ENCODE measurements at places on chromosomes 1 and 21.

- peak; percentile 62 for DNase-seq
These were observed 41.2 kb upstream of the CYYR1 start for GRCh38 chr21:26614251-26614650.

- no peak for DNase-seq
These were observed 8.3 kb downstream of the HMGCL start for GRCh38 chr1:23816906-23817305.

- DNase-seq, result no peak
These were observed 56.3 kb upstream of the FAM20B start for GRCh38 chr1:178969226-178969987.

- DNase-seq, result peak; percentile 39
These were observed 24.1 kb downstream of the SLC45A3 start for GRCh38 chr1:205656236-205656635.

GRCh38 chr1:100868364-100868995 lies 26.2 kb downstream of the EXTL2 start:
- DNase-seq, result peak; percentile 50

- DNase-seq, result no peak
These were observed 109.7 kb upstream of the MAGI3 start for GRCh38 chr1:113280581-113280980.

- no peak for DNase-seq
These were observed 4.4 kb downstream of the TFF2 start for GRCh38 chr21:42346441-42346840.

GRCh38 chr1:246052603-246053002 lies 454.5 kb downstream of the SMYD3 start:
- no peak for DNase-seq

DNA sequence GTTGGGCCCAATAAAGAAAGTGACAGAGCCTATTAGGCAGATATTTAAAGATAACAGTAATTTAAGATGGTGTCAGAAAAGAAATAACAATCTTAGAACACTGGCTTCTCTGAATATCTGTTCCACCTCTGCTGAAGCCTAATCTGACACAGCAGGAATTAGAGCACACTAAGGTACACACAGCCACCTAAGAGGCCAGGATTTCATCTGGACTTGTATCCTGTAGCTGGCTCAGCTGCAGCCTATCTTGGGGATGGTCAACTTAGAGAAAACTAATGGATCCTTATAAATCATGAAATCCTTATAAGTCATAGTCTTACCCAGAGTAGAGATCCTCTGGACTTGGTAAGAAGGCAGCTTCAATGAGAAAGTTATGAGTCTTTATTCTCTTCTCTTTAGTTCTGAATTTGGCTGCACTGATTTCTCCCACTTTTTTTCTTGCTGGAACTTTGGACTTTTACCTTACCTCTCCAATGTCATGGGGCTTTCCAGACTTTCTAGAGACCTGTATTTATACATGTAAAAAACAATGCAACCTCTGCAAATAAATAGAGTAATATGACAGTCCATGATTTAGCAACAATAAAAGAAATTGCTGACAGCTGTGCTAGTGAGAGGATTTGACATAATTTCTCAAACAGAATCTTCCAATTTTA lies at the start of gene GBP7:
TSS of gene GBP7 (minus strand) at position 403 of the 656 bp plus-strand sequence. CDS start 4,068 bp downstream, outside the sequence.
- no peak for DNase-seq

DNA sequence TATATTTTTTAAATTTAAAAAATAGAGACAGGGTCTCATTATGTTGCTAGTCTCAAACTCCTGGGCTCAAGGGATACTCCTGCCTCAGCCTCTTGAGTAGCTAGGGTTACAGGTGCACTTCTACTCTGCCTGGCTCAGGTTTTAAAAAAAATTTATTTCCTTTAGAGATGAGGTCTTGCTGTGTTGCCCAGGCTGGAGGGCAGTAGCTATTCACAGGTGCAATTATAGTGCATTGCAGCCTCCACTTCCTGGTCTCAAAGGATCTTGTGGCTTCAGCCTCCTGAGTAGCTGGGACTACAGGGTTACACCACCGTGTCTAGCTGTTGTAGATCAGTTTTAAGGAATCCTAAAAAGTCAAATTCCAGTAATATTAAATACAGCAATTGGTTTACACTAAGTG lies 5.0 kb downstream of the RNF11 start:
- DNase-seq, result no peak

GRCh38 chr1:105337420-105337819 lies 1587.7 kb downstream of the AMY1C start:
- DNase-seq, result no peak

- DNase-seq, result no peak
These were observed 92.0 kb downstream of the MIS18A start for GRCh38 chr21:32186804-32187203.

GRCh38 chr1:177872308-177872900 lies 97.5 kb downstream of the SEC16B start:
- DNase-seq, result no peak

- DNase-seq, result peak; percentile 64
These were observed 948 bp downstream of the TXLNA start for GRCh38 chr1:32180186-32181060.

- DNase-seq, result peak; percentile 80
These were observed 9.9 kb downstream of the RNF223 start for GRCh38 chr1:1063945-1064831.

- no peak for DNase-seq
These were observed 1.6 kb downstream of the CLEC20A start for GRCh38 chr1:178495158-178495557.

- no peak for DNase-seq
These were observed 519.8 kb downstream of the PTPRU start for GRCh38 chr1:29756085-29756484.

DNA sequence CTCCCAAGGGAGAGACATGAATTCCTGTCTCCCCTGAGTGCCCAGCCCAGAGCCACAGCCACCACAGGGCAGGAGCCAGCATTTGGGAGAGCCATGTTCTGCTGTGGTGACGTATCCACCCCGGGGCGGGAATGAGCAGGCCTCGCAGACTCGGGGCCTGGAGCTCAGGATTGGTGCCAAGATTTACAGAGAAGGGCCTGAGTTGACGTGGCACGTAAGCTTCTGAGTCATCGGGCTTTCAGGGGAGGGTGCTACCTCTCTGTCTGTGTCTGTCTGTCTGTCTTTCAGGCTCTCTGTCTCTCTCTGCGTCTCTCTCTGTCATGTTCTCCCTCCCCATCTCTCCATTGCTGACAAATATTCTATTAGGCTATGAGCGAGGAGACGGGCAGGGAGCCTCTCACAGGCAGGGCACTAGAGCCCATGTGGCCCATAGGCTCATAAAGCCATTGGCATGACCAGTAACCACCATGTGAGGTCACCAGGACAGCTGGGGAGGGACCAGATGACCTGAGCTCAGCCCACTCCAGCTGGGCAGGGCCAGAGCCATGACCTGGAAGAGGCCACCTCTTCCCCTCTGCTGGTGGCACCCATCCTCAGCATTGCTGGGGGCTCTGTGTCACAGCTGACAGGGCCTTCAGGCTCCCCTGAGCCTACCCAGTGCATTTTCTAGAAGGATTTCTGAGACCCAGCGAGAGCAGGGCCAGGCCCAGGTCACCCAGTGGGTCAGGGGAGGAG lies 300.0 kb upstream of the VAMP3 start:
- peak; percentile 99 for DNase-seq

DNA sequence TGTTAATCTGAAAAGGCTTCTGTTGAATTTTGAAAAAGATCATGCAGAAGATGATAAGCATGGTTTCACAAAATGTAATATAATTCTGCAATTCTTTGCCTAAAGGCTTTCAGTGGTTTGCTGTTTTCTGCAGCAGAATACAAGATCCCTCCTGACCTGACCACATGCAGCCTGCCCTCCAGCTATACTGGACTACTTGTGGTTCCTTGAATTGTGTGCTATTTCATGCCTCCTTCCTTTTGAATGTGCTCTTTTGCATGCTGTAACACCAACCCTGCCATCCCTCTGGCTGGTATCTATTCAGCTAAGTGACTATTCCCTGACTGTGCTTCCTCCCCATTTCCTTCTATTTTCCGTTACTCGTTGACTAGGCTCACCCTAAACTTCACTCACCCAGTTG lies 55.5 kb downstream of the CACNA1E start:
- DNase-seq, result no peak

GRCh38 chr1:17891205-17892110 lies 136.3 kb downstream of the ACTL8 start:
- no peak for DNase-seq

GRCh38 chr1:193348091-193348768 lies 161.8 kb upstream of the B3GALT2 start:
- DNase-seq, result peak; percentile 58

DNA sequence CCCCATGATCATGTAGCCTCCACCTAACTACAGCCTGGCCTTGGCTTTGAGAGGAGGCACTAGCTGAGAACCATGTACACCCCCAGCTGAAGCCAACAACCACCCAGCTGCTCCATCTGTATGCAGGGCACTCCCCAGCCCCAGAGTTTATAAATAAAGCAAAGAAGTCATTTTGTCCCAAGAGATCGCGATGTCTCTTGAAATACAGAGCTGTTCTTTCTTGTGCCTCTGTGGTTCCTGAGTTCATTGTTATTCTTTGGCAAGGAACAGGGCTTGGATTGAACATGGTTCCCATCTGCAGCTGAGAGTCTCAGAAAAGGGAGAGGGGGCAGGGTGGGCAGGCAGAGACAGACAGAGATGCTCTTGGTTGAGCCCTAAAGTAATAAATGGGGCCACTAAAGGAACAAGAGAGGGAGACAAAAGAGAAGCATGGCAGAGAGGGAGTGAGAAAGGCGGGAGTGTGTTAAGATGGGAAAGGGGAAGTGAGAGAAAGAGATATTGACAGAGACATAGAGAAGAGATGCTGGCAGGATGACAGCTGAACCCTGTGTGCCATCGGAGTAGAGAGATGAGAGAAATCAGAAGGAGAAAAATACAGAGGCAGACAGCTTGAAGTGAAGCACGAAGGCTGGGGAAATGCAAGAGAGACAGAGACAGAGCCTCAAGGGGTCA lies 63.3 kb downstream of the TNR start:
- no peak for DNase-seq
